ENCODE measurements at places on chromosomes 13 and 19.

- DNase-seq: no peak
Observed at GRCh38 chr19:2533686-2534422, 57.9 kb downstream of the GADD45B start.

DNA sequence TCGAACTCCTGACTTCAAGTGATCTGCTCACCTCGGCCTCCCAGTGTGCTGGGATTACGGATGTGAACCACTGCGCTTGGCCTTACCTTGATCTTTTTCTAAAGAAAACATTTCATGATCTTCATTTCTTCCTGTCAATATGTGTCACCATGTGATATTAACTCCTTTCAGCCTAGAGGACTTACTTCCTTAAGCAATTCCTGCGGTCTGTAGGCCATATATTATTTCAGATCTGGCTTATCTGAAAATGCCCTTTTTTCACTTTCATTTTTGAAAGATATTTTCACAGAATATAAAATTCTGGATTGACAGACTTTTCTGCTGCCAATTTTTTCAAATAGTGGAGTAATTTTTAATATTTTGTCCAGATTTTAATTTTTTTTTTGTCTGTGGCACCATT is 2.0 kb upstream of the GPR32 start:
- DNase-seq: no peak

GRCh38 chr19:6126335-6126974 is 9.0 kb upstream of the ACSBG2 start:
- no peak for DNase-seq

DNA sequence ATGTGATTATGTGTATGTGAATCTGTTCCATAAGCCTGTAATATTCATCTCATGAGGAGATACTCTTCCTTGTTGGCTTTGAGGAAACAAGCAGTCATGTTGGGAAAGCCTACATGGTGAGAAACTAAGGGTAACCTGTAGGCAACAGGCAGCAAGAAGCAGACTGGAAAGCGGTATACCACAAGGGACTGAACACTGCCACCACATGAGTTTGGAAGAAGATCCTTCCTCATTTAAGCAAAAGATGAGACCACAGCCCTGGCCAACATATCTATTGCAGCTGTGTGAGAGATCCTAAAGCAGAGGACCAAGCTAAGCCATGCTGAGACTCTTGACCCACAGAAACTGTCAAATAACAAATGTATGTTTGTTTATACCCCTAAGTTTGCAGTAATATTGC is 134.8 kb downstream of the B3GLCT start:
- DNase-seq: no peak

GRCh38 chr13:94435604-94436226 is 43.8 kb downstream of the DCT start:
- no peak for DNase-seq

DNA sequence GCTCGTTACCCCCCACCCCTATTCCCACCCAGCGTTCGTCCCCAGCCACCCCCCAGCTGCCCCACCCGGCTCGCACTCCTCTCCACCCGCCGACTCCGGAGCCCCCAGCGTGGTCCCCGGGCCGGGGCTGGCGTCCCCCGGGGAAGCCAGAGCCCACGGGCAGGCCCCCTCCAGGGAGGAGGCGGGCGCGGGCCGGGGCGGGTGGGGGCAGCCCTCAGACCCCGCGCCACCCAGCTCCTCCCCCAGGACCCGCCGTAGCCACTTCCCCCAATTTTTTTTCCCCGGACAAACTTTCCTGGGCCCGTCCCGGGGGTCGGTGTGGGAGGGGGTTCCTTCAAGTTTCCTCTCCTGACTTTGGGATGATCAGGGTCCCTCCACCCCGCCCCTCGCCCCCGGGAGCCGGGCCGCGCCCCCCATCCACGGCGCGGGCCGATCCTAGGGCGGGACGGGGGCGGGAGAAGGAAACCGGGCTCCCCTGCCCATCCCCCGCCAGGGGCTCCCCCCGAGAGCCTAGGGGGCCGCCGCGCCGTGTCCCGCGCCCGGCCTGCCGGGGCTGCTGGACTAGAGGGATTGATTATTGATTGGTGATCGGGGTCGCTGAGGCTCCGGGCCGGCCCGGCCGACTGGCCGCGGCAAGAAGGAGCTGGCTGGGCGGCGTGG is 927 bp upstream of the TSHZ3 start:
- no peak for DNase-seq

GRCh38 chr13:36630181-36630803 is 43.5 kb upstream of the SERTM1 start:
- no peak for DNase-seq

- DNase-seq: no peak
Observed at GRCh38 chr19:49658139-49658517, 7.5 kb downstream of the IRF3 start.

DNA sequence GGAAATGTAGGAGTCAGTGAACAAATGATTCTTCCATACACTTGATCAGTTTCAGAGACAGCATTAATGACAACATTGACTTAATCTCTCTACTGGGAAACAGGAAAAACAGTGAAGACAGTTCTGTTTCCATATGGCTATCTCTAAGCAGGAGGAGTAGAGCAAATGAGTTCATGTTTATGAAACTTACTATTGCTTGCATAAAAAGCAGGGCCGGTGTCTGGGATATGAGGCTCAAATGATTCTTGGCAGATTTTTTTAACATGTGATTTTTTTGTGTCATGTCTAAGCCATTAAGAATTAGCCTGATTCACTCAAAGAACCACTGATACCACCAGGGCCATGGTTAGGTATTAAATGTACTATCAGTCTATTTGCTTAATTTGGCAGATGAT is 141.9 kb downstream of the SLC7A1 start:
- no peak for DNase-seq

DNA sequence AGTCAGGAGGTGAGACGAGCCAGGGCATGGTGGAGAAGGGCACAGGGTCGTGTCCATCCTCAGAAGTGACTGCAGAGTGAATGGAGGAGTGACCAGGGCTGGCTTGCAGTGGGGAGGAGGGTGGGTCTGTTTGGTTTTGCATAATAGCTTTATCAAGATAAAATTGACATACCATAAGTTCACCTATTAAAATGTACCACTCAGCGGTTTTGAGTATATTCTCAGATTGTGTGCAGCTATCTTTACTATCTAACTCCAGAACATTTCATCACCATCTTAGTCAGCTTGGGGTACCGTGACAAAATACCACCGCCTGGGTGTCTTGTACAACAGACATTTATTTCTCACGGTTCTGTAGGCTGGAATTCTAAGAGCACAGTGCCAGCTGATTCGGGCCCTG is 13.2 kb downstream of the ZNF8 start:
- DNase-seq: no peak

GRCh38 chr19:14473073-14473977 is 1.8 kb downstream of the PTGER1 start:
- DNase-seq: no peak

GRCh38 chr19:47663435-47663910 is 49.7 kb upstream of the EHD2 start:
- no peak for DNase-seq

GRCh38 chr13:24042710-24043440 is 117.6 kb upstream of the SPATA13 start:
- DNase-seq: no peak

- DNase-seq: no peak
Observed at GRCh38 chr19:10452726-10453618, 32.6 kb downstream of the PDE4A start.
